ENCODE measurements at places on chromosomes 1 and 21.

DNA sequence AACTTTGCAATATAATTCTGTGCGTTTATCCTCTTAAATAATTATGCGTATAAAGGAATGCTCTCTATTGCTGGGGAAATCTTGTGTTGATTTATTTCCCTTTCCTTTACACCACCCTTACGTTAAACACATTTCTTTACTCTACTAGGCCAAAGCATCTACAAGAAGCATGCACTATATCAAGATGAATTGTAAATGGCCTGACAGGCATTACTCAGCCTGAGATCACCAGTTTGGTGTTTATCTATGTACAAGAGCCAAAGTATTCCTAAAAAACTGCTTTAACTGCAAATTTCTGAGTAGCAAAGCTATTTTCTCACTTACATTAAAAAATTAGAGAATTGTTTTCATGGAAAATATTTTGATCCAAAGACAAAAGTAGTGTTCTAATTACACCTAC lies 114.8 kb downstream of the TYW3 start:
- DNase-seq = no peak

- DNase-seq = no peak
Measured at GRCh38 chr21:45040739-45041138, 33.6 kb upstream of the ADARB1 start.

- DNase-seq = no peak
Measured at GRCh38 chr21:31977816-31978215, 105.0 kb downstream of the HUNK start.

- DNase-seq = no peak
Measured at GRCh38 chr1:154838988-154839387, 31.1 kb downstream of the KCNN3 start.

GRCh38 chr1:35211120-35211414 lies 18.1 kb upstream of the SFPQ start:
- DNase-seq = no peak

GRCh38 chr1:10781137-10781536 lies 15.3 kb downstream of the CASZ1 start:
- no peak for DNase-seq

DNA sequence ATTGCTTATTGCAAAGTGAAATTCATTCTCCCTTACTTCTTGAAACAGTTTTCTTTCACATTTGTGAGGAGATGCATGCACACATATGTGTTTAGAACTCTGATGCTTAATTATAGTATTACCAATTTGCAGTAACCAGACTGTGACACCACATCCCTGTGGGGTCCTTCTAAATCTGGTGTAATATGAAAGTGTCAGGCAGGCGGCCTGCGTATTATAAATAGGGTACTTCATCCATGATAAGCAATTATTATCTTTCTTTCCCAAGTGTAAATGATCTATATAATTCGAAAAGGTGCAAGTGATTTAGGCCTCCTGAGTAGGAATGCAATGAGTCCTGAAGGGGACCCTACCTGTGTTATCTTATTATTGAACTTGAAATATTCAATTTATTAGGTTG lies 876 bp downstream of the EFCAB7 start:
- no peak for DNase-seq

GRCh38 chr1:181250038-181250437 lies 161.5 kb downstream of the IER5 start:
- no peak for DNase-seq

- DNase-seq = no peak
Measured at GRCh38 chr1:236895665-236896387, 100.7 kb downstream of the MTR start.

- no peak for DNase-seq
Measured at GRCh38 chr1:162371611-162372010, 5.0 kb downstream of the SPATA46 start.

DNA sequence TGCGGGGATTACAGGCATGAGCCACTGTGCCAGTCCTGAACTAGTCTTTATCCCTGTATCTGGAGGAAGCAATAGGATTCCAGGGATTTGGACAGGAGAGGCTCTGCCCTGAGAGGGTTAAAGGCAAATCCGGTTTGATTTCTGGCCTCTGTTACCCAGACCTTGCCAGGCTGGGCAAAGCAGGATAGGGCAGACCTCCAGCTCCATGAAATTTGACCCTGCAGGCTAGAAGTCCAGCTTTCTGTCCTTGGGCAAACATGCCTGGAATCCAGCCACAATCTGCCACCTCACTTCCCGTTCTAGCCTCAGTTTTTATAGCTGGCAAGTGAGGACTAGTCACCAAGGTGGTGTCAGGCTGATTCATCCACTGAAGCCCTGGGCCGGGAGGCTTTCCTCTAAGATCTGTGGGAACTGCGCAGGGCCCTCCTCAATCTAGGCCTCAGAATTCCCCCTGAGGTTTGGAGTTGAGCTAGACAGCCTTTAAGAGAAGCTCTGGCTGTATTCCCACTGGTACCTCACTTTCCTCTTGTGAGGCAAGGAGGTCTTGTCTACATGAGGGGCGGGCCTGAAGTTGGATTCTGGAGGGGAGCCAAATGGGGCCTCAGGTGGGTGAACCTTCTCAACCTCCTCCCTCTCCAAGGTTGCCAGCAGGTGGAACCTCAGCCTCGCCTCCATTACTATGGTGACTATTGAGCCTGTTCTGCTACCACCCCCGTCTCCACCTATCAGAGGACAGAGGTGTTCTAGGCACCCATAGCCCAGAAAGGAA lies 7.0 kb upstream of the P3R3URF start:
- no peak for DNase-seq

DNA sequence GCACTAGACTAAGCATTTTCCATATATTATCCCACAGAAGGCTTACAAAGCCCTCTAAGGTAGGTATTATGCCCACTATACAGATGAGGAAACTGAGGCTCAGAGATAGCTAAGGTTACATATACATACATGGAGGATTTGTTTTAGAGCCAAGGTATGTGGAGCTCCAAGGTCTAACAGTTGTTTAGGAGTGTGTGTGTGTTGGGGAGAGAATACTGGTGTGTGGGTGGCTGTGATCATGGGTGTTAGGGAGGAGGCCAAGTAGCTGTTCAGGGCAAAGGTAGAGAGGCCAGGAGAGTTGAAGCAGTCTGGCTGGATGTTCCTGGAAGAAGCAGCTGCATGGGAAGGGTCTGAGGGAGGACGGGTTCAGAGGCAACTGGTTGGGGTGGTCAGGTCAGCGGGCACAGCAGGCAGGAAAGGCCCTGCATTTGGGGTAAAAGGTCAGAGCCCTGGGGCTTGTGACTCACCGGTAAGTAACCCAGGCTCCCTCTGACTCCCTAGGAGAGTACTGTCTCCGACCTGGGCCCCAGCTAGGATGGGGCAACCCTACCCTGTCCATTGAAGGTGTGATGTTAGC lies 5.1 kb upstream of the LDLRAP1 start:
- DNase-seq = no peak

DNA sequence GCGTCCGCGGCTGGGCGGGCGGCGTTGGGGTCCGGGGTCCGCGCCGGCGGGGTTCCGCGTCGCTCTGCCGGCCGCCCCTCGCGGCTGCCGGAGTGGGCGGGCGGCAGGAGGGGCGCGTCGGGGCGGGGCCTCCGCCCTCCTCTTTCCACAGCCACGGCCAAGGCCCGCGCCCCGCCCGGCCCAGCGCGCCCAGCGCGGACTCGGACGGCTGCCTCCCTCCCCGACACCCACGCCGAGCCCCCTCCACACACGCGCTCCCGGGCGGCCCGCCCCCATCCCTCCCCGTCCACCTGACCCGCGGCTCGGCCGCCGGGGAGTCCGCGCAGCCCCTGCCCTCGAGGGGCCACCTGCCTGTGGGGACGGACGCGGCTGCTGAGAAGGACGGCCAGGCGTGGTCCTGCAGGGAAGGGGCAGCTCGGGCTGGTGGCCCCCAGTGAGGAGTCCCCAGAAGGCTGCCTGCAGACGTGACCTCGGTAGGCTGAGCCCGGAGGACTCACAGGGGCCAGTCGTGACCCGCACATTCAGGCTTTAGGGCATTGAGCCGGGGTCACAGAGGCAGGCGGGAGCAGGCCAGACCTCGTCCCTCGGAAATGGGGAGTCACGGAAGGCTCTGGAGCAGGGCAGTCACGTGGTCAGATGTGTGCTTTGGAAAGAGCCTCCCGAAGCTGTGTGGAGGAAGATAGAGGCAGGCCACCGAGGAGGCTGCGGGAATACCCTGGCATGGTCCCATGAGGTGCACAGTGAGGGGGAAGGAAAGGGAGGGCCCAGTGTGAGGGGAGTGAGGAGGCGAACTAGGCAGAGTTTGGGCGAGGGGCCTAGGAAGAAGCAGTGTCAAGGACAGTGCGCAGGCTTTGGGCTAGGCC lies at the start of gene COL8A2:
TSS of gene COL8A2 (minus strand) at position 94 of the 863 bp plus-strand sequence. CDS start 24,980 bp downstream, outside the sequence.
- DNase-seq = no peak

DNA sequence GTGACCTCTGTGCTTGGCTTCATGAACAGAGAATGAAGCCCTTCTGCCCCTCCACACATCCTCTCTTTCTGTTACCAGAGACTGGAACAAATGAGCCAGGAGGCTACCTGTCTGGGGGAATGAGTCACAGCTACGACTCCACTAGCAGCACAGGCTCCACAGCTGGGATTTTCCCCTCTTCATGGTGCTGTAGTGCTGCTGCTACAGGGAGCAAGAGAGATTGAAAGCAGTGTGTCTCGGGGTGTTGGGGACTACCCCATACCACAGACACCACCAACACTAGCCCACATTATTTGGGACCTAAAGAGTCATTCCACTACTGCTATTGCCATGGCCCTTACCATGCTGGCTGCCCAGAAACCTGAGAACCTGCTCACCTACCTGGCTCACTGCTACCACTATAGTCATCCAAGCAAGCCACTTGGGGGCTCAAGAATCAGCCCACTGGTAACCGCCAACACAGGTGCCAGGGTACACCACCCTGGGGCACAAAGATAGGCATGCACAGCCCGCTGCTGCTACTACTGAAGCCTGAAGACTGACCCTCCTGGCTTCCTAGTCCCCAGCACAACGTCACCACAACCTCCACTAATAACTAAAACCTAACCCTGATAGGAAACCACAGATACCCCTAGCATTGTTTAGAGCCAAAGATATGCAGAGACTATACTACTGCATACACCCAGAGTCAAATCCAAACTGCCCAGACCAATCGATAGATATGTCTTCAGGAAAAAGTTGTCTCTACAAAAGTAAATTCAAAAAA lies 17.7 kb downstream of the CD1E start:
- DNase-seq = peak; percentile 52

DNA sequence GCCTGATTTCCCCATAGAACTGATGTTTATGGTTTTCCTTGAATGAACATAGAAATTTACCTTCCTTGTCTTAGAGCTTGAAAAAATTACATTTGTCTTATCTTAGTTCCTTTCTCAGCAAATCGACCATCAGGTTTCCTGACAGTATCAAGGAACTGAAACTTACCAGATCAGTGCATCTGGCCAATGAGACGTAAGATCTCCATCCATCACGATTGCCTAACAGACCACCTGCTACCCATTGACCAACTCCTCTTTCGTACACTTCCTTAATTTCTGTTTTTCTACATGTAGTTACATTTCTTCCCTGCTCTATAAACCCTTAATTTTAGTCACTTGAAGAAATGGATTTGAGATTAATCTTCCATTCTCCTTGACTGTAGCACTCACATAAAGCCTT lies 57.4 kb upstream of the TMPRSS15 start:
- DNase-seq = no peak

- no peak for DNase-seq
Measured at GRCh38 chr1:179448437-179449149, 82.8 kb downstream of the AXDND1 start.

DNA sequence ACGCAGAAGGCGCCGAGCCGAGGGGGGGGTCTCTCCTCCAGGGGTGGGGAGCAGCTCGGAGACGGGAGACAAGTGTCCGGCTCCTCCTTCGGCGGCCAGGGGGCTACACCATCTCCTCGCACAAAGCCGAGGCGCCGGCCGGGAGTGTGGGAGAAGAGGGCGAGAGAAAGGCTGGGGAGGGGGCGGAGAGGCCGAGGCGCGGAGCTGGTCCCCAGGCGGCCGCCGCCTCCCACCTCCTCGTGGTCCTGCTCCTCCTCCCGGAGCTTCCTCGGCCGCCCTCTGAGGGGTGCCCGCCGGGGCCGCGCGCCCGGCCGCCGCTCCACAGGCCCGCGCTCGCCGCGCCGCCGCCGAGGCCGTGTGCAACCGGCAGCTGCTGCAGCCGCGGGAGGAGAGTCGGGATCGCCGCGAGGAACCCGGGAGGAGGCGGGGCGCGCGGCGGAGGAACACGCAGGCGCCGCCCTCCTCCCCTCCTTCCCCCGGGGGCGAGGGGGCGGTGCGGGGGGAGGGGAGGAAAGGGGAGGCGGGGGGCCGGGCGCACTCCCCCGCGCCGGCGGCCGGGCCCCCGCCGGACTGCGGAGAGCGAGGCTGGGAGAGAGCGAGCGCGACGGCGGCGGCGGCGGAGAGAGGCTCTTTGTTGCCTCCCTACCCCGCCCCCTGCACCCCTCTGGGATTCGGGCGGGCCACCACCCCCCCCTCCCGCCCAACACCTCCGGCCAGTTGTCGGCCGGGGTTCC lies at the start of gene ENAH:
TSS of gene ENAH (minus strand) at position 395 of the 734 bp plus-strand sequence. CDS start 433 bp downstream, outside the sequence.
- peak; percentile 29 for DNase-seq

DNA sequence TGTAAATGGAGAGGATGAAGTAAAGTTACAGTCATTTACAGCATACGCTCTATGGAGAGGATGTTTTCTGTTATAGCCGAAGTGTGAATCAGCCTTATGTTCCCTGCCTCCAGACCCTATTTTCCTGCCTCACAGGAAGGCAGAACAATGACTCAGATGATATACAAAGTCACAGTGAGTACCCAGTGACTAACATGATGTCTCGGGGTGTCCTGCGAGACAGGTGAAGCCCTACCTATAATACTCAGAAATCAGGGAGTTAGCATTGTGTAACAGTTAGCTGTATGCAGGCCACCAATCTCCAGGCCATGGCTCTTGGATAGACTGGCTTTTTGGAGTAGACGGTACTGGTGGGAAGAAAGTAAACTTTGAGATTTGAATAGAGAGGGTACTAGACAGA lies 55.6 kb upstream of the FBXO28 start:
- no peak for DNase-seq

- no peak for DNase-seq
Measured at GRCh38 chr1:42746436-42747105, 6.5 kb upstream of the CLDN19 start.

DNA sequence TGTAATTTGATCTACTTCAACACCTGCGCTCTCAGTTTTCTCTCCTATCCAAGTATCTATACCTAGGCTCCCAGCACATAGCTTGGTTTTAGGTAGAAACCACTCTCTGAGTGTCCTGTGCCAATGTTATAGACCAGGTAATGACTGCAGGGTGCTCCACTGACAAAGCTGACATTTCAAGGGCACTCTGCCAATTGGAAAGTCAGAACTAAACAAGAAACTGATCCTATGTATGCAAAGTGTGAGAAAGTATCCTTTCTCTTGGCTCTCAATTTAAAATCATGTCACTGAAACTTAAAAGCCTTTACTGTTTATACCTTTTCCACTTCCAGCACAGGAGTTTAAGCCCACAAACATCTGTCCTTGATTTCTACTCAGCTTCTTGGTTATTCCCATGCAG lies 45.0 kb upstream of the AIM2 start:
- DNase-seq = no peak

GRCh38 chr21:34115160-34115559 lies 41.8 kb downstream of the MRPS6 start:
- no peak for DNase-seq

Data from stimulated activated naive CD8-positive, alpha-beta T cell treated with anti-CD3 and anti-CD28 coated beads, Interleukin-15, amount 100 ng/mL, for 72 hours (primary cell).